ENCODE measurements at places on chromosomes 7 and 10. TPM values are rescaled to one million over a fixed set of nuclear protein-coding genes. Genes with fewer than 3 reads are reported as not detected.

Gene TUBB8
- not detected for total RNA-seq

Gene HECTD2
- total RNA-seq = 7.0 TPM

Gene FAM24A
- not detected for total RNA-seq

Gene ANKRD22
- total RNA-seq = not detected

Gene SH2B2
- total RNA-seq = 2.9 TPM

Gene ALOX5
- not detected for total RNA-seq

Gene VKORC1L1
- total RNA-seq = 13.6 TPM

Gene LEP
- total RNA-seq = not detected
